ENCODE measurements at places on chromosomes 16 and 17.

GRCh38 chr17:11269210-11269609, 28.2 kb downstream of the SHISA6 start:
- no peak for DNase-seq

DNA sequence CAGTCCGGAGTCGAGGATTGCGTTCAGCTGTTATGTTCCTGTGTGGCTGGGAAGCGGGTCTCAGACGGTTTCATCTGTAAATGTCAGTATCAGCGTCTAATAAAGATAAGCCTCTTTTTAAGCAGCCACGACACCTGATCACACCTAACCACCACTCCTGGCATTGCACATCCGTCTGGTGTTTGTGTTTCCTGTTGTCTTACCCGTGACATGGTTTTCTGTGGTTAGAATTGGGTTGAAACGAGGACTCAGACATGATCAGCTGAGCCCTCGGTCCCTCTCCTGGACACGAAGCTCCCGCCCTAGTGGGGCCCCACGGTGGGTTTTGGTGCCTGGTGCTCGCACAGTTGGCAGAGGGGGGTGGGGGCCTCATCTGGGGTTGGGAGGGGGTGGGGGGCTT, 18.3 kb downstream of the CPNE7 start:
- peak; percentile 35 for DNase-seq

DNA sequence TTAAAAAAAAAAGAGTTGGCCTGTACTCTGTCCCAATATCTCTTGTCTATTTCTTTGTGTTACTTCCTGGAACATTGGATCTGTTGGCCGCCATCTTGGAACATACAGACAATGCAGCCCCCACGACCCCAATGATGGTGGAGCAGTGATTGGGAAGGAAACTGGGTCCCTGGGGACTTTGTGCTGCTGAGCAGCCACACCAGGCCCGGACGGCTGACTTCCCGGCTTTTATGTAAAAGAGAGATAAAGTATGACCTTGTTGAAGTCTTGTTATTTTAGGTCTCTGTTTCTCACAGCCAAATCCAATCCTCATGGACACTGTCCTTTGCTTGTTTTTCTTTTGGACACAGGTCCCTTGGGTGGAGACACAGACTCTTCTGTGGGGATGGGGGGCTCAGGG, 204.5 kb downstream of the SALL1 start:
- DNase-seq = no peak

DNA sequence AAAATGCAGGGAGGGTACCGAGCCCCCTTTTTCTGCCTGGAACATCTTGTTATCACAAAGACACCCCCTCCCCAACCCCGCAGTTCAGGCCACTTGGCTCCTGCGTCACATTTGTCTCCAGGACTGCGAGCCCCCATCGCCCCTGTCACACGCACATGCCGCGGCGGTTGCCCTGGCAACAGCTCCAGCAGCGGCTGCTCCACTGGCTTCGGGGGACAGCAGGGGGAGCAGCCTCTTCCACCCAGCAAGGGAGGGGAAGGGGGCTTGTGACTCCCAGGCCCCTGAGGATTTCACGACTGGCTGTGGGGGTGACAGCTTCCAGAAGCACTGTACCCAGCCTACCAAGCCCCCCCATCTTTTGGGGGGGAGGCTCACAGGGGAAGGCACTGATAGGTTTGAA, 2.6 kb downstream of the BAIAP3 start:
- DNase-seq = no peak

DNA sequence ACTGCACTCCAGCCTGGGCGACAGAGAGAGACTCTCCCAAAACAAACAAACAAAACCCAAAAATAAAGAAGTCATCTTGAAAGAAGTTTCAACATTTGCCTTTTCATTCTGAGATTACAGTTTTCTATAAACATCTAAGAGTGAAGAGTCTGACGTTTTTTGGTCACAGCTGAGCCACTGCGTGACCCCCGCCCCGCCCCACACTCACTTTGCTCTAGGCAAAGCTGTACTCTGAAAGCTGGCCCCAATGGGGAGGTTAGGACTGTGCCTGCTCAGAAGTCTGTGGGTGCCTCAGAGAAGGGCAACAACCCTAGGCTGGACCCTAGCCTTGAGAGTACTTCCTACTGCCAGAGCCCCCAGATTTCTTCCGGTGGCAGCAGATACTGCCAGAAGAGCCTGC, 19.3 kb downstream of the CYB5D2 start:
- DNase-seq = no peak

- no peak for DNase-seq
Observed at GRCh38 chr16:24701521-24701951, 27.9 kb upstream of the TNRC6A start.

DNA sequence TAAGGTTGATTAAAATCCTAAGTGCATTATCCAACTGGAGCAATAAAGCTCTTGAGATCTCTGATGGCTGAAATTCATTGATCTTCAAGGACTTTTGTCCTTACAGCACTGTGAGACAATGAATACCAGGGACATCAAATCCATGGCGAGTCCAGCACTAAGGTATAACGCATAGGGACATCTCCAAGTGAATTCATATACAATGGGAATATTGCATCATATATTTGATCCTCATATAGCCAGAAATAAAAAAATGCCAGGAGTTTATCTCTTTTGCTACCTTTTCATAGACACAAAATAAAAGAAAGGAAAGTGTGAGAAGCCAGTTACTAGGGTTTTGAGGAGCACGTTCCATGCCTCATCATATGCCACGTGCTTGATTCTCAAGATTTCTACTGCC, 112.5 kb upstream of the CDH13 start:
- no peak for DNase-seq

- DNase-seq = no peak
Observed at GRCh38 chr17:3923466-3924190, 7.4 kb upstream of the P2RX1 start.

GRCh38 chr17:60371818-60372510, 20.0 kb downstream of the USP32 start:
- DNase-seq = no peak

- DNase-seq = no peak
Observed at GRCh38 chr17:28807925-28808634, 34.5 kb downstream of the FAM222B start.

DNA sequence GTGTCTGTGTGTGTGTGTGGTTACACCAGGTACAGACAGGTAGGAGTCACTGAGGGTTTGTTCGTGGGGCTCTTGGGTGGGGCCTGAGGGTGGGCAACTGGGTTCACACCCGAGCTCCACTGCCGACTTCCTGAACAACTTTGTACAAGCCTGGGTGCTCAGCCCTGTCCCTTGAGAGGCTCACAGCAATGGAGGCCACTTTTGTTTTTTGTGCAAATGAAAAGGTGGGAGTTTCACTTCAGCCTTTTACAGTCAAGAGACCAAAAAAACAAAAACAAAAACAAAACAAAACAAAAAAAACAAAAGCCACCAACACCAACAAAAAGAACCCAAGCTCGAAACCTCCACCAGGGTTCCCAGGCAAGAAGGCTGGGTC, 2.4 kb downstream of the RHBDF2 start:
- no peak for DNase-seq

DNA sequence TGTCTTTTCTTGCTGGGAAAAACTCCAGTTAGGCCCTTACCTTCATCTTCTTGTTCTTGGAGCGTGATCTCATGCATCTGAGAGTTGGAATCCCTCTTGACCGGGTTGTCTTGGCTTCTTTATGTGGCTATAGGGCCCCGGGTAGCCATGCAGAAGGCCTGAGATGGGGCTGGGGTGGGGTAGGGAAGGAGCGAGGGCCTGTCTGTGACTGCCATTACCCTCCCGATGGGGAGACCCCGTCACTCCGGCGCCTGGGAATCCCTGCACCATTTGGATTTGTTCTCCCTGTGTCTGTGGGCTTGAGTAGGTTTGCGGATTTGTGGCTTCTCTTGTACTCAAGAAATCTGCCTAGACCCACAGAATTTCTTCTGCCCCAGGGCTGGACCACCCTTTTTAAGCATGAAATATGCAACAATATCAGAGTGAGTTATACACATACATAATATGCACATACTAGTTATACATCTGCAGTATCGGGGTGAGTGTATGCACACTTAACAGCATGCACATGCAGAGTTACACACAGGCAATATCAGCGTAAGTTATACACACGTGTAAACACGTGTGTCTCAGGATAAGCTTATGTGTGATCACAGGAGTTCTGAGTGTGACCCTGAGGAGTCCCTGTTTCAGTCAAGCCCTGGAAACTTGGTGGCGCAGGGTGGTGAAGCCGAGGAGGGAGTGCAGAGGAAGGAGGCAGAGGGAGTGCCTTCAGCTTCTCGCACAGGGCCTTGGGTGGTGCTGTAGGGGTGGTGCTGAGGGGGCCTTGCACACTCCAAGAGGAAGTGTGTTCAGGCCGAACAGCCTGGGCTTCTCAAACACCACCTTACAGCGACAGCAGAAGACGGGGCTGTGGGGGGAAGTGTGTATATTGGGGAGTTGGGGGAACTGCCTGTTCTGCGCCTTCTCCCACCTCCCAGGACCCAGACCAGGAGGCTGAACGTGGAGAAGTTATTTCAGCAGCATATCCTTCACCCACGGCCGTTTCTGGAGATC, 18.5 kb downstream of the CCDC42 start:
- no peak for DNase-seq

DNA sequence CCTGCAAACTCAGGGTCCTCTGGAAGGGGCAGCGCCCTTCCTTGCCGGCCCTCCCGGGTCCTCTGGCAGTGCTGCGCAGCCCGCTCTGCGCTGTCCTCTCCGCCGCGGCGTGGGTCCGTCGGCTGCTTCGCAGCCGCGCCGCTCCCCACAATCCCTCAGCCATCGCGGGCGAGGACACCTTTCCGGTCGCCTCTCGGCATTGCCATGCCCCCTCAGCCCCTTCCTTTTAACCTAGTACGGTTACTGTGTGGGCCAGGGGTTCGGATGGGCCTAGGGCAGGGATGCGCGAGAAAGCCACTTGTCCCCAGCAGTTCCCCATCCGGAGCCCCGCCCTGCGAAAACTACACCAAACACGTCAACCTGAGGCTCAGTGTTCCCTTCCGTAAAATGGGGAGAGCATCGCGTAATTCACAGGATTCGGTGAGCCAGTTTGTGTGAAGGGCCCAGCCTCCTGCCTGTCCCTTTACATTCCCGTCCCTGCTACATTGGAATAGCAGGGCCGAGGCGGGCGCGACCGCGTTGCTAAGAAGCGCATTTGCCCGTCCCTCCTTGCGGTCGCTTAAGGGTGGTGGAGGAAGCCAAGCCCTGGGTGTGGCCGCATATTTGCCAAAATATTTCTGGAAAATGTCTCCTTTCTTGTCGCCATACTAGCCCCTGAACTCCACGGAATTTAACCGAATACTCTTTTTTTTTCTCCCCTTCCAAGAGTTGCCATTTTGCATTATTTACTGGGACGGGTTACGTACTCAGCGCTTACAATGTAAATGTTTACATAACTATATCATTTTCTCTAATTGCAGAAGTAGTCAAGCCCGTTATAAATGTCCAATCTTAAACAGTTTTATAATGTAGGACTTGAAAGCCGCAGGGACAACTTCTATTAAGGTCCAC, 13.2 kb downstream of the COPZ2 start:
- peak; percentile 31 for DNase-seq

- DNase-seq = no peak
Observed at GRCh38 chr17:81435652-81436293, 40.5 kb downstream of the BAHCC1 start.

DNA sequence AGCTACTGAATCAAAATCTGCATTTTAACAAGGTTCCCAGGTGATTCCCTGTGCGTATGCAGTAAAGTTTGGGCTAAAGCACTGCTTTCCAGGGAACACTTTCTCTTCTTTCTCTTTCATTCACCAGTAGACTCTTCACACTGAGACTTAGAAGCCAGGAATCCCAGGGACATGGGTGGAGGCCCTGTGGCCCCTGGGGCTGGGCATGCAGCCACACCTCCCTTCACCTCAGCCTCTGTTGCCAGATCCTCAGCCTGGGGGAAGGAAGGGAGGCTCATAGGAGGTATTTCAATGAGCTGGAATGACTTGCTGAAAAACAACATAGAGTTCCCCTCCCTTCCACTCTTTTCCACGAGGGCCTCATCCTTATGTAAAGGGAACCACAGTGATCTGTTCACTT, 1.2 kb downstream of the G6PC3 start:
- no peak for DNase-seq

GRCh38 chr17:28395968-28396367, 10.0 kb downstream of the SLC46A1 start:
- no peak for DNase-seq

DNA sequence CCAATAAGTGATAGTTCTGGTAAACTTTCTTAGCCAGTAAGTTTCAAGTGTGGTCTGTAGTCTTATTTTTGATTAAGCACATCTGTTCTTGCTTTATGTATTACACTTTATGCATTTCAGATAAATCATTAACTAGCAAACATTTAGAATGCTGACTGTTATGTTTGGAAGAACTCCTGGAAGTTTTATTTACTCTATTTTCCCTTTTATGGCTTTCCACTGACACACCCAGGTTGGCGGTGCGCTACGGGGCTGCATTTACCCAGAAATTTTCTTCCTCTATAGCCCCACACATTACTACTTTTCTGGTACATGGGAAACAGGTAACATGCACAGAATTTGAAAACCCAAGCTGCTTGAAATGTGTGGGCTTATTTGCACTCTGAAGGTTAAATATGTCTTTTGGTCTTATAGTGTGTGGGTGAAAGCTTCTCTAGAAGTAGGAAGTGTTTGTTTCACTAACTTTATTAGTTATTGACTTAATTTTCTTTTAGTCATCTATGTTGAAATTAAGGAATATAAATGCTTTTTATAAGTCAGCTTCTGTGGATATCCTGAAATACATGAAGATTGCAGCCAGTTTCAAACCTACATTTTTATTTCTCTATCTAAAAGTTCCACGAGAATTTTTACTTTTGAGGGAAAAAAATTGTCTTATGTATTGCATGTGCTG, 203.7 kb downstream of the PHKB start:
- DNase-seq = no peak

DNA sequence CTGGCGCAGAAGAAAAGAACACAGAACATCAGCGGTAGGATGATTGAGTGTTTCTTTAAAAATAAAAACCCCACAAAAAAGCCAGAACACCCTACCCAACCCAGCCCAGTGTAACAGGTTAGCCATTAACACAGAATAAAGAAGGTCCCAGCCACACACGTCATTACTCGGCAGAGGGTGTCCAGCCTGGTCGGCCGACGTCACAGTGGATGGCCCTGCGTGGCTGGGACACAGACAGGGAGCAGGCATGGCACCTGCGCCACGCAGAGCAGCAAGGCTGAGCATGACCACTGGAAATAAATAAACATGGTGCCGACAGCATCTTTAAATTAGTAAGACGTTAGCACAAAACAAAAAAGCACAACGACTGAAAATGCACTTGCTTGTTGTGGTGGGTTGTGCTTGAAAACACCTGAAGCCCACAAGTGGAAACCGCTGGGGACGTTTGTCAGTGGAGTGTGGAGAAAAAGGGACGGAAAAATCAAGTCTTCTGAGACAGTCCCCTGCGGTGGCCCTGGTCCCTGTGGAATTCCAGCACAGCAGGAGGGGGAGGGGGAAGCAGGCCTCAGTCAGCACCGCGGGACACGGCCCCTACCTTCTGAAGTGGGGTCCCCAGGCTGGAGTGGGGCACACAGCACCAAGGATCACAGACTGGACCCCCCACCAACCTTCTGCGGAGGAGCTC, 39.2 kb downstream of the SLC7A5 start:
- no peak for DNase-seq

- no peak for DNase-seq
Observed at GRCh38 chr16:49754495-49755312, 101.2 kb downstream of the ZNF423 start.

GRCh38 chr16:52446080-52446479, 100.9 kb downstream of the TOX3 start:
- no peak for DNase-seq

All from effector CD4-positive, alpha-beta T cell (primary cell).